ENCODE measurements at places on chromosomes 7 and 10.

- no peak for DNase-seq
Measured at GRCh38 chr7:26305090-26305868, 13.6 kb downstream of the SNX10 start.

DNA sequence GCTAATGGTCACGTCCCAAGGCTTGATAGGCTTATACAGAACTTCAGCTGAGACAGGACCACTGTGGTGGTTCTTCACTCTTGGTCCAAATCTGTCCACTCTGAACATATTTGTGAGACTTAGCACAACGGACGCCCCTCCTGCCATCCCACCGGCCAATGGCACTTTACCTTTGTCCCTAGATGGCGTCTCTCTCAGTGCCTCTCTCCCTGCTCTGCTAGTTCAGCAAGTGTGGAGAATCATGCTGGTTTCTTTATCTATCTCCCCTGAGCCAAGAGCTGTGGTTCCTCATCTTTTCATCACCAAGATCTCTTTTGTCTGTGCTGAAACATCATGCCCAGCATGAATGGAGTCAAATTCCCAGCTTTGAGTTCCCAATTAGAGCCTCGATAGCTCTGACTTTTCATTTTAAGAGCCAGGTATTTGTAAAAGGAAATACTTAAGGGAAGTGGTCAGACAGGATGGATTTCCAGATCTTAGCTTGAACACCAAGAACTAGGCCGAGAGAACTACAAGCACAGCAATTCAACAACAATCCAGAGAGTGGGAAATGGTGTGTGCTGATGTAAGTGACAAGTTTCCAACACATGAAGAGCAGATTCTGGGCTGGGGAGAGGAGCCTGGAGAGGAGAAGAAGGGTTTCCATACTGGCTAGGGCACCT, 69.5 kb downstream of the ZNF800 start:
- DNase-seq = no peak

DNA sequence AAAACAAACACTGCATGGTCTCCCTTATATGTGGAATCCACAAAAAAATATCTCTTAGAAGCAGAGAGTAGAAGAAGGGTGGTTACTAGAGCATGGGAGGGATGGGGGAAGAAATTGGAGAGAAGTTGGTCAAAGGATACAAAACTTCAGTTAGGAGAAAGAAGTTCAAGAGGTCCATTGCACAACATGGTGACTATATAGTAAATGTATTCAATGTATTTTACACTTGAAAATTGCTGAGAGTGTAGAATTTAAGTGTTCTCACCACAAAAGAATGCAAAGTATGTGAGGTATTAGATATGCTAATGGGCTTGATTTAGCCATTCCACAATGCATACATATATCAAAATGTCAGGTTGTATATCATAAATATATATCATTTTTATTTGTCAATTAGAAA, 232.0 kb upstream of the CELF2 start:
- DNase-seq = no peak

DNA sequence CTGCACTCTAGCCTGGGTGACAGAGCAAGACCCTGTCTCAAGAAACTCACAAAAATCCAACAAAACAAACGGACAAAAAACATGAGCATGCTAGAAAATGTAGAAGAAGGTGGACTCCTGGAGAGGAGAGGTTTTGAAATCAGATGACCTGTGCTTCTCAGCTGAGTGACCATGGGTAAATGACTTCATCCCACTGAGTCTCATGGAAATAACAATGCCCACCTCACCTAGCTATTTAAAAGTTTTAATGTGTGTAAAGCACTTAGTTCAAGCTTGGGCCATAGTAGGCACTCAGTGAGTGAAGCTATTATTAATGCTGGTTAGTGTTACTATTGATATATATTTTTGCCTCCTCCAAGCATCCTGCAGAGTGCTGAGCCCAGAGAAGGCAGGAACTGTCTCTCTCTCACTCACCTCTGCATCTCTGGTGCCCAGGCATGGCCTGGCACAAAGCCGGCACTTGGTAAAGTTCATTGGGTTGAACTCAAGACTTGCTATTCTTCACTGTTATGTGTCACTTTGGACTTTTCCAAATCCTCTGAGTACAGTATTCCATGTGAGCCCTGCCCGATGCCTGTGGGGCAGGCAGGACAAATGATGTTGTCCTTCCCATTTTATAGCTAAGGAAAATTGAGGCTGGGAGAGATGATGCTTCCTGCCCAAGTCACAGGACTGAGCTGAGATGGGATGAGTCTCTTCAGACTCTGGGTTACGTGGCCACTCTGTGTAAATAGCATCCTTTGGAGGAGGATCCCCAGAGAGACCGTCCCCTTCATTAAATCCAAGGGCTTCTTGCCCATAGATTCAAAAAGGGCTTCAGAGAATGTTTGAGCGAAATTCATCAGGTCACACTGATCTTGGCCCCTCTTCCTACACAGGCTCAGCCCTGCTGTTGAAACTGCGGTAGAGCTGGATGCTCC, 81.4 kb upstream of the EMX2 start:
- no peak for DNase-seq

GRCh38 chr10:66102756-66103155, 823.1 kb upstream of the LRRTM3 start:
- DNase-seq = no peak
